ENCODE measurements at places on chromosomes 1 and 21.

DNA sequence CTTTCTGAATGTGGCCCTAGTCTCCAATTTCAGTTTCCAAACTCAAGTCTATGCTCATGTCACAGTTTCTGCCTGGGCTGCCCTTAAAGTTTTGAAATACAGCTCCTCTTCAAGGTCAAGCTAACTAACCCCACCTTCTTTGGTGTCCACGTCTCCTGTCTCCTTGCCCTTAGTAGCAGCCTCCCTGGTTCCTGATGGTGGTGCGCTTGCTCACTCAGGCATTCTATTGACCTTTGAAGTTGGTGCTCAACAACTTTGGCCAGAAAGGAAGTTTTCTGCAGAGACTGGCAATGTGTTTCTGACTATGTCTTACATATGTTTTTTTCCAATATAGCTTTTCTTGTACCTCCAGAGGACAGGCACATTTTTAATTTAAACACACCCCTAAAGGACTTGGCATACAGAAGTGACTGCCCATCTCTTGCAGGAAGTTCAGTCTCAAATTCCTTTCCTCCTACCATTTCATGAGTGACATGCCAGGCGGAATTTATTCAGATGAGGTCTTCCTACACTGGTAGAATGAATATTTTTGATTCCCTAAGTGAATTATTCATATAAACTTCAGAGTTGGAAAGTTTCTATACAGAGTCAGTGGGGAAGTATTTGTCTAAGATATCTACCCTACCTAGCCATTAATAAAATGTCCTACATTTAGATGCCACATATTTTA is 364.3 kb upstream of the USP24 start:
- DNase-seq, result no peak

DNA sequence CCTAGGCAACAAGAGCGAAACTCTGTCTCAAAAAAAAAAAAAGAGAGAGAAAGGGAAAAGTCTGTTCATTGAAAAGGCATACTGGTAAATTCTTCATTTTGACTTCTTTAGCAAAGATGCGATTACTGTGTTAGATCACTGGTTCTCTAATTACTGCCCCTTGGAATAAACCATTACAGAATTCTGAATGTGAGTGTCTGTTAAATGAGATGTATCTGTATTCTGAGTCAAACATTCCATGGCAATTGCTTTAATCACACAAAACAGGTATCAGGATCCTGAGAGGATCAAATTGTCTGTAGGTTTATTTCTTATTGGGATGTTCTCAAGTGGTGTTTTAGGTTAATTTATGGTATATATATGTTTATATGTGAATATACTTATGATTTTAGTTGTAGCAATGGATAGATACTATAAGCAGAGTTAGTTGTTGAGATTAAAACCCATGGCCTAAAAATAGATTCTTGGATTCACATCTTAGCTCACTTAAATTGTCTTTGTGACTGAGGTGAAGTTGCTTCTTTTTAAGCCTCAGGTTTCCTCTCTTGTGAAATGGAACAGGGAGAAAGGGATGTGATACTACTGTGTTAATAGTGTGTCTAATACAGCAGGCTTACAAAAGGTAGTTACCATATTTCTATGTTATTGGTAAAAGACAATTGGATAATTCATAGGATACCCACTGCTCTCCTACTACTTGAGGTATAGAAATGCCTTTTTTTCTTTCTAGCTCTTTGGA is 16.2 kb downstream of the SRRM1 start:
- DNase-seq, result no peak

GRCh38 chr1:206735553-206736031 is 35.0 kb upstream of the IL19 start:
- no peak for DNase-seq

DNA sequence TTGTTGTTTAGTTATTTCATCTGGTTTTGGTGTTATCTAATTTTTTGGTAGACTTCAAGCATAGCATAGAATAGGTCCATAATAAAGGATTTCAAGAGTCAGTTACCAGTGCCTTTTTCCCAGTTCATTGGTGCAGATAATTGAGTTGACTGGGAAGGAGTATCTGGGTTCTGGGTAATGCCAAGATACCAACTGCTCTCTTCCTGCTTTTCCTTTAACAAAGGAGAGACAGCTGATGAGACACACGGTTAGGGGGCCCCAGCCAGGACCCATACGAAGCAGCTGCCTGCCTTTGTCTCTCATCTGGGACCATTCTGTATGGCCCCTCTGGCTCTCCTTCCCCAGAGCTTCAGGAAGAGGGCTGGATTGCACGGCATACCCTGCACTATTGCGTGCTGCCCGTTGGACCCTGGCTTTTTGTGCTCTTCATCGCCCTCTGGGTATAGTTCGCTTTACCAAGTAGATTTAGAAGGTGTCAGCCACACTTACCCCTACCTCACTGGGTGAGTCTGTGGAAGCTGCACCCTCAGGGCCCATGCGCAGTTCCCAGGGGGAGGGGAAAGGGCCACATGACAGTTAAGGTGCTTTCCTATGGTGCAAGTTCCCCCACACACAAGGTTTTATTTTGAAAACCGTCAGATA is 7.0 kb downstream of the NAV1 start:
- DNase-seq, result no peak

DNA sequence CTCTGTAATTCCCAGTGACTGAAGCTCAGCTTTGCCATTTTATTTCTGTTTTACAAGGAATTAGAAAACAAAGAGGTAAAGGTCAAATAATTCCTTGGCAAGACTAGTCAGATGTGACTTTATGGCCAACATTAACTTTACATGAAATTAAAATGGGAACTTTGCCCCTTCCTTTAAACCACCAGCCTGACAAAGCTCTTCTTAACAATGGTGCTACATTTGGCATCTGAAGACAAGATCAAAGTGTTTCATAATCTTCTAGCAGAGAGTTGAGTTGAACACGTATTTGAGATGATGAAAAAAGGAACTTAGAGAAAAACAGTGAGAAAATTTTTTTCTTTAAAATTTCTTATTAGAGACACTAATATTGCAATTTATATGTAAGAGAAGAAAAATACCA is 193.8 kb downstream of the AK5 start:
- DNase-seq, result no peak

- DNase-seq, result no peak
Measured at GRCh38 chr1:174364996-174365736, 82.6 kb upstream of the GPR52 start.

GRCh38 chr1:28156821-28157220 is 19.7 kb downstream of the PTAFR start:
- no peak for DNase-seq

DNA sequence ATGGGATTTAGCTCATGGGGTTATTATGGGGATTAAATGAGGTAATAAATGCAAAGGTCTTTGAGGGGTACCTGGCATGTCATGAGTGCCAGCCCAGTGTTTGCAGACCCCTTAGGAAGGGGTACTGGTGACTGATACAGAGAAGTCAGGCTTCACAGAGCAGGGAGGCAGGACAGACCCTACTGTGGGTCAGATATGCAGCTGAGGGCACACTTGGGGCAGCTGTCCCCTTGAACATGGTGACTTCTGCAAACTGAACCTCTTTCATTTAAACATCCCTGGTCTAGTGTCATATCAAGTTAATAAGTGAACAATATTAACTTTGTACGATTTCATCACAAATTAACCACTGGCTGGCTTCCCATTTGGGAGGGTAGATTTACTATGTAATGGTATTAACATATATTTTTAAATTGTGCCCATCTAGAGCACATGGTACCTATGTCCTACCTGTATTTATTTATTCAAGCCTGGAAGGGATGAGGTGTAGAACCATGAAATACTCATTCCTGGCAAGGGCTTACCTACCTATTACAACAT is 25.9 kb downstream of the STPG1 start:
- no peak for DNase-seq

GRCh38 chr1:36207339-36207738 is 16.9 kb upstream of the THRAP3 start:
- DNase-seq, result peak; percentile 59

DNA sequence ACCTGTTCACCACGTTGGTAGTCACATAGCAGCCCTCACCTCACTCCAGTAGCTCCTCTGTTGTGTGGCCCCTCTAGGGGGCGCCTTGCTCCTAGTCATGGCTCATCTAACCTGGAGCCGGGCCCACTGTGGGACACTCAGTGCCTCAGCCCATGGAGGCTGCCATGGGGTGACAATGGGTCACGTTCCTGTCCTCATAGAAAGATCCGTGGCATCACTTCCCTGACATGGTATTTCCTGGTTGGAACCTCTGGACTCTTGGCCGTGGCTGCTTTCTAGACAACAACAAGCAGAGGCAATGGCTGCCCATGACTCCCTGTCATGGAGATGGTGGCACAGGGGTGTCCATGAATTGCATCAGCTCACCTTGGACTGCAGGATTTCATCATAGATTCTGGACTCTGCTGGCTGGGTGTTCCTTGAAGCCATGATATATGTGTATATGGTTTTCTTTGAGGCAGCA is 27.5 kb upstream of the SLAMF6 start:
- DNase-seq, result no peak

DNA sequence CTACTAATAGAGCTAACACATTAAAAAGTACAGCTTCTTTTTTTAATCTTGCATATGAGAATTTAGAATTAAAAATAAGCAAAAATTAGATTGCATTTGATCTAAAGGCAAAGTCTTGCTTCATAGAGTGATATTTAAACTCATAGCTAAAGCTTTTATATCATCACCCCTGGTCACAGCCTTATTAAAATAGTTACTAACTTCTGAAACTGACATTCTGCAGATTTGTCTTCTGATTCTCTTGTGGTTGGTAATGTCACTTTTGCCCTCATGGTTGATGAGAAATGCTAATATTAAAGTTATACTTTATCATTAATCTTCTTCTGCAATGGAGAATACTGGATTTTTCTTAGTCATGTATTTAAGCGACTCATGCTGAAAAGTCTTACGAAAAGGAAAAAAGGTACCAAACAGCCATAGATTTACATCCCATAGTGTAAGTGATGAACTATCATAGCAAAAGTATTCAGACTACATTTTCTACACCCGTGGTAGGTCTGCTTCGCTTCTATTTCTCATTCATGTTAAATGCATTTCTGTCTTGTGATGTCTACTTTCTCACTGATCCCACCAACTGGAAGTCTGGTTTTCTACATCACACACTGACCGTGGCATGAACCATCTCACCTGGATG is 330.5 kb upstream of the B3GALT2 start:
- no peak for DNase-seq
